ENCODE measurements at places on chromosomes 11 and 22. TPM values are rescaled to one million over a fixed set of nuclear protein-coding genes. Genes with fewer than 3 reads are reported as not detected.

Gene ARL2
- 16.5 TPM for total RNA-seq

Gene LMO2
- total RNA-seq: 1.9 TPM

Gene RELA
- total RNA-seq: 295 TPM

Gene PTPRCAP
- total RNA-seq: 291 TPM

Gene PIK3C2A
- 34.4 TPM for total RNA-seq

Gene RHOD
- total RNA-seq: not detected

Gene OR6T1
- not detected for total RNA-seq

Gene C11orf42
- total RNA-seq: not detected

Gene MS4A6E
- total RNA-seq: not detected

GRCh38 chr22:50119768-50120251 lies 30.0 kb downstream of the MOV10L1 start:
- DNase-seq: no peak

- DNase-seq: peak; percentile 39
Observed at GRCh38 chr11:12411806-12412727, 34.7 kb downstream of the PARVA start.

GRCh38 chr11:72471005-72471898 lies 36.9 kb upstream of the CLPB start:
- DNase-seq: peak; percentile 73

GRCh38 chr11:216081-216974 lies 8.8 kb downstream of the RIC8A start:
- no peak for DNase-seq

DNA sequence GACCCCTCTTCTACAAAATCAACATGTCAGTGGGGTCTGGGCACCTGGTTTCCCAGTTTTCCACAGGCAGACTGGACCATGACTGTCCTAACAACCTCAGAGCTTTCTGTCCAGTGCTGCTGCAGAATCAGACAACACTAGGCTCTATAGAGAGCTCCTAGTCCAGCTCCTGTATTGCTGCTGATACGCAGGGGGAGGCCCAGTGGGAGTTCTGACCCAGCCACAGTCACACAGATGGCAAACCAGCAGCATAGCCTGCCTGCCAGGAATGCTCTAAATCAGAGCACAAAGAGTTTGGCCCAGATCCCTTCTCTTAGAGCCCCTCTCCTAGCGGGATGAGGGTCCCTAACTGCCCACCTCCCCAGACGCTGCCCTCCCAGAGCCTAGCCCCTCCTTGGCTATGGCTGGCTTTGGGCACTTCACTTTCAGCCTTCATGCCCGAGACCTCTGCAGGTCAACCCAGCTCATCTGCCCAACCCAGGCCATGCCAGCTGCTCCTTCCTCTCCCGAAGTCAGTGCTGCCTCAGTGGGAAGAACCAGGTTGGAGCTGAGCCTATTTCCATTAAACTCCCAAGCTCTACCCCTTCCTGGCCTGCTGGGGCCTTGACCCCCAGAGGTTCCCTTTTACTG lies 15.8 kb upstream of the SLCO2B1 start:
- DNase-seq: no peak

DNA sequence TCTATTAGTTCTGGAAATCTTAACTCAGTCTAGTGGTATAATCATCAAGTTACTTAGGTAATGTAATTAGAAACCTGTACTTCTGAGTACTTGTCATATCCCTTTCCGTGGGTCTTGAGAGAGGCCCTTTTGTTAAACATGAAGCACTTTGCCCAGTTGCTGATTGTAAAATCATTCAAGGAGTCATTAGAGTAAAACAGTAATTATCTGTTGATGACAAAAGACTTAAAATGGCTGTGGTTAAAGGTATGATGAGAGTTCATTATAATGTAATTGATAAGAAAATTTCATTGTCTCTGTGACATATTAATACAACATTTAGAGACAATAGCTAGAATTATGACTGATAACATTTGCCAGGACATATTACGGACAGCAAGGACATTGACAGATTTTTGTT lies 34.3 kb downstream of the PRR5L start:
- no peak for DNase-seq

- DNase-seq: no peak
Observed at GRCh38 chr11:78270971-78271370, 82.3 kb downstream of the USP35 start.

GRCh38 chr11:66956689-66957290 lies 1.4 kb downstream of the PC start:
- DNase-seq: no peak

DNA sequence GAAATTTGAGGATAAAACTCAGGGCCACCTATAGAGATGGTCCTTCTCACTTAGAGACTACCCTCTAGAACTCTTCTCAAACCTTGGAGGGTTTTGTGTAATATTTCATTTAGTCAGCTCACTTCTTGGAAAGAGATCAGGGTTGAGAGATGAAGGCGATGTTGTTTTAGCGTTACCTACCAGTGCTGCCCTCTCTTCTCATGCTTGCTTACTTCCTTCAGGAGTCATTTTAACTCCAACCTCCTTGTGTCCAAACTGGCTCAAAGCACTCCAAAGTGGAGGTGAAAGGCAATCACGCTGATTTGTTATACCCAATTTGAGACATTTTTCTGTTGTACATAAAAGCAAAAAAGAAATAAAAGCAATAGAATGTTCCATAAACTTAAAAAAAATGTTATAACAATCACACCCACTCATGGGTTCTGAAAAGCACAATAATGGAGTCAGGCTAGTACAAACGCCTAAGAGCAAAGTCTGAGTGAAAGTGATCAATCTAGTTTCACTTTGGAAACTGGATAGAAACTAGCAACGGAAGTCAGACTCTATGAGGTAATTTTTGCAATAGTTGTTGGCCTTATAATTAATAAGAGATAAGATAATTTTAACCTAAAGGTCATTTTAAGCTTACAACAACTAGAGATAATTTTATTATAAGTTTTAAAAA lies 117.1 kb downstream of the MRTFA start:
- no peak for DNase-seq

DNA sequence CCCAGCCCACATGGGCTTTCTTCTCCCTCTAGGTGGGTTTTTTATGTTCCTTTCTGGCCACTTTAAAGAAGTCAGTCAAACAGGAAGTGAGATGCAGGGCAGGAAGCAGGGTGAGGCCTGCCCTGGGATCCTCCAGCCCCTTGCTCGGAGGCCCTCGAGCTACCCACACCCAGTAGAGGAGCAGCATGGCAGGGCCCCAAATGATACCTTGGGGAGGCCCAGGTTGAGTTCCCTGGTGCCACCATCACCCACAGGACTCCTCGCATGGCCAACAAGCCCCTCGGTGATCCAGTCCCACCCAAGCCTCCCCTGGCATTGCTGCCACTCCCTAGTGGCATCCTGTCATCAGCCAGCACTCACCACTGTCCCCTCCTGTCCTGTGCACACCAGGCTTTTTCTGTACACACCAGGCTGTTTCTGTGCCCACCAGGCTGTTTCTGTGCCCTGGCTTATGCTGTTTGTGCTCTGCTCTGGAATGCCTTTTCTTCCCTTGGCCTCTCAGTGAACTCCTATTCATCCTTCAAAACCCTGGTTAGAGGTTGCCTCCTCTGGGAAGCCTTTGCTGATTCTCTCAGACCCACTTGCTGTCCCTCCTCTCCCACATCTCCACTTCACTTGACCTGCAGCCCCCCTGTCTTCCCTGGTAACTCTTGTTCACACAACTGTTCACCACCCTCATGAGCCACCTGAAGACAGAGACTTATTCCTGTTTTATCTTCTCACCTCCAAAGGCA lies 3.1 kb upstream of the PTGDR2 start:
- DNase-seq: no peak

GRCh38 chr11:44950031-44950624 lies 555 bp downstream of the TP53I11 start:
- DNase-seq: no peak

DNA sequence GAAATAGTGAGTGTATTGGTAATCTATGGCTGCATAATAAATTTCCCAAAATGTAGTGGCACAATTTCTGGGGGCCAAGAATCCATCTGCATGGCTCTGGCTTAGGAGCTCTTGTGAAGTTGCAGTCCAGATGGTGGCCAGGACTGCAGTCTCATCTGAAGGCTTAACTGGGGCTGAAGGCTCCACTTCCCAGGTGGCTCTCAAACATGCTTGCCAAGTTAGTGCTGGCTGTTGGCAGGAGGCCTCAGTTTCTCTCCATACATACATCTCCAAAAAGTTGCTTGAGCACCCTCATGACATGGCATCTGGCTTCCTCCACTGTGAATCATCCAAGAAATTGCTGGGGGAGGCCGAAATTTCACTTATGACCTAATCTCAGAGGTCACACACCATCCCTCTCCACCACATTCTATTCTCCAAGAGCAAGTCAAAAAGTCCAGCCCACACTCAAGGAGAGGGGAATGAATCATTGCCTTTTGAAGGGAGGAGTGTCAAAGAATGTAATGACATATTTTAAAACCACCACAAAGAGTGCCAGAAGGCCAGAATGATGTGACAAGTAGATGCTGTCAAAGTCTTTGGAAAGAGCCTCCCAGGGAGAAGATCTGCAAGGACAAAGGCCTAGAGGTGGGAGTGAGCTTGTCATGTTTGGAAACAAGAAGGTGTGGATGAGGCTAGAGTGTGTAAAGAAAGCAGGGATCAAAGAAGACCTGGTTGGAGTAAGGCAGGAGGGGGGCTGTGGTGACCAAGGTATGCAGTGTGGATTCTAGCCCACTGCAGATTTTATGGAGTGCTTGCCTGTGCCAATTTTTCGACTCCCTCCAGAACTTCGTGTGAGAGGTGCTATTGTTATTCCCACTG lies 566.2 kb downstream of the MIAT start:
- no peak for DNase-seq

DNA sequence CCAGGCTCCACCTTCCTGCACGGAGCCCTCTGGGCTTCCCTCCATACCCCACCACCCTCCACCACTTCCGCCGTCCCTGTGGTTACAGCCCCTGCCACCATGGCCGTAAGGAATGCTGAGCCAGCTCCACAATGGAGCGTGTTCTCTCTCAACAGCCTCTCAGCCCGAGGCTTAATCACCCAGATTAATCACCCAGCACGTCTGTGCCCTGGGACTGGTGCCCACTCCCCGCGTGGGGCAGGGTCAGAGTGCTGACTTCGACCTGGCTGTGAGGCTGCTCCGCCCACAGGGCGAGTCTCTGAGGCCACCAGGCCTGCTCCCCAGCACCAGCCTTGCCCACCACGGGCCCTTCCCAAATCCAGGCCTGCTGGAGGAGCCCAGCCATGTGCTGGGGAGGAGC lies 4.0 kb upstream of the TH start:
- DNase-seq: no peak

DNA sequence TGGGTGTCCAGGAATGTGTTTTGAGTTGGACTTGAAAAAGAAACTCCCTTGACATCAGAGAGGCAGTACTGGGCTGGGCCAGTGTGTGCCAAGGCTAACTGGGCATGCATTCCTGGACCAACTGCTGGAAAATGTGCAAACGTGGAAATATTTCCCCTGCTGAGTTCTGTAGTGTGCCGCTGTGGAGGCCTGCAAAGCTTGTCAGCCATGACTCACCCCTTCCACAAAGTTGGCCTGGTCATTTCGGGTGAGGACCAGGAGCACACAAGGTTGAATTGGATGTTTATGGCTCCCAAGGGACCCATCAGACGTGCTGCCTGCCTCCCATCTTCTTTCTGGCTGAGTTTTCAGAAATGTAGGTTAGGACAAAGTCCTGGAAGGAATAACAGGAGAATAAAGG lies 513.1 kb downstream of the MIAT start:
- DNase-seq: no peak

DNA sequence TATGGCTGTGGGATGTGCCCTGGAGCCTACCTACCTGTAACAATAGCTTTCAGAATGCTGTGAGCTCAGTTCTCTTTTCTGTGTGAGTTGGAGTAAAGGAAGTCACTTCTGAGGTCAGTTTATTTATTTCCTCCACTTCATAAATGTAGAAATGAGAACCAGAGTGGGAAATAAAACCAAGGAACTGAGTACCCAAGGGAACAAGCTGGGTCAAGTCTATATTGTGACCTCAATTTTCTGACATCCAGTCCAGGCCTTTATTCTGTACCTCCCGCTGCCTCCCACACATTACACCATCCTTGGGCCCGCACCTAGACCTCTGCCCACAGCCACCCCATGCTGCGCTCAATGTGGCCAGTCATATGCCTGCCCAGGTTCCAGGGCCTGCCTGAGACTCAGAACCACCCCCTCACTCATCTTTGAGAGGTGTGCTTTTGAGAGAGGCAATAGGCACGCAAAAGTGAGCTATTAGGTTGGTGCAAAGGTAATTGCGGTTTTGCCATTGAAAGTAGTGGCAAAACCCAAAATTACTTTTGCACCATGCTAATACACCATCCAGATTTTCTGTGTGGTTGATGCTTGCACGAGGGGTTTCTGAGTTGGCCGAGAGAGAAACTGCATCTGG lies 9.8 kb downstream of the MS4A6E start:
- no peak for DNase-seq

DNA sequence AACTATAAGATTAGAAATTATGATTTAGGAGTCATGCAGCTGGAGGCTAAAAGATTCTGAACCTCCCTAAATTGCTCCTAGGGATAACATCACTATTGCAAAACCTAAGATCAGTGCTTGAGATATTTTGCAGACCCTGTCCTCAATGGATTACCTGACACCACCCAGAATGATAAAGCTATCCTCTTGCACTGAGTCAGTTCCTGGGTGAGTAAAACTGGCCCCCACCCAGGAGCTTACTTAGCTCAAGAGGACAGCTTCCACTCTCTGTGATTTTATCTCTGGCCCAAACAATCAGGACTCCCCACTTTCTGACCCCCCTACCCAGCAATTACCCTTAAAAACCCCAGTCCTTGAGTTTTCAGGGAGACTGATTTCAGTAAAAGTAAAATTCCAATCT lies 2074.4 kb upstream of the RAG2 start:
- no peak for DNase-seq

DNA sequence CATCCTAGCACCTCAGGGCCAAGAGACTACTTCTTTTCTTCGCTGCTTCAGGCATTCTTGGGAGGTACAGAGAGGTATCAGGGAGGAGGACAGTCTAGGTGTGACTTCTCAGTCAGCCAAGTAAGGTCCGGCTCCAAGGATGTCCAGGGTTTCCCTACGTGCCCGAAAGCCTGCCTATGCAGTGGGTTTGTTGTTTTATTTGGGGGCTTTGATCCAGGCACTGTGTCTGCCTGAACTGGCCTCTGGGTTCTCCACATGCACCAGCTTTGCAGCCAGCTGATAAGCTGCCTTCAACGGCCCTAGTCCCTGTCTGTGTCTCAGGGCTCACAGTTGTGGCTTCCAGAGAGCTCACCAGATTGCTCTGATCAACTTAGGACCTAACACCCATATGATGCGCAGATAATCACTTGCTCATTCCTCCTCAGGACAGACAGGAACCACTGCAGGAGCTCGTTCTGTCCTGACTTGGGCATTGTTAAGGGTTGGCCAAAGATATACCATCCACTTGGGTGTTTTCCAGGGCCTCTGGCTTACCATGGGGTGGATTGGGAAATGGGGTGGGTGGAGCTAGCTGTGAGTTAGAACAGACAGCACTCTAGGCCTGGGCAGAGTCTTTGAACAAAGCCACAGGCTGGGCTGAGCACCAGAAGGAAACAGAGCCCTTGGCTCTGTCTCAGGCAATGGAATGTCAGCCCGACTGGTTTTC lies 45.5 kb upstream of the CRYBB3 start:
- no peak for DNase-seq
